Omental fat pad (tissue), 4 donors: ENCODE measurements at places on chromosomes 13 and 19.

GRCh38 chr19:18282021-18282787 is 782 bp upstream of the JUND start:
- DNase-seq, result peak; percentile 49

DNA sequence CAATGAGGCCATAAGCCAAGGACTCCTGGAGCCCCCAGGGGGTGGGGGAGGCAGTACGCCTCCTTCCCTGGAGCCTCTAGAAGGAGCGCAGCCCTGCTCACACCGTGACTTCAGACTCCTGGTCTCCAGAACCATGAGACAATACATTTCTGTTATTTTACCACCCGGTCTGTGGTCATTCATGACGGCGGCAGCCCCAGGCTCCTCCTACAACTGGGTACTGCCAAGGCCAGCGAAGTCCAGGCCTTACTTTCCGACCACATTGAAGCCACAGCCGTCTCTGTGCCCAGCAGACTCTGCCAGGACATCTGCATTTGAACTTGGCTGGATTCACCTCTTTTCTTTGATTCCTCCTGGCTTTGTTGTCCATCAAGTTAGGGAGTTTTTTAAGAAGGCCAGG is 10.5 kb downstream of the GNG7 start:
- DNase-seq, result no peak

- DNase-seq, result no peak
Observed at GRCh38 chr13:94640721-94641120, 39.1 kb downstream of the GPR180 start.

GRCh38 chr19:58572026-58572817 is 913 bp downstream of the MZF1 start:
- DNase-seq, result peak; percentile 21

DNA sequence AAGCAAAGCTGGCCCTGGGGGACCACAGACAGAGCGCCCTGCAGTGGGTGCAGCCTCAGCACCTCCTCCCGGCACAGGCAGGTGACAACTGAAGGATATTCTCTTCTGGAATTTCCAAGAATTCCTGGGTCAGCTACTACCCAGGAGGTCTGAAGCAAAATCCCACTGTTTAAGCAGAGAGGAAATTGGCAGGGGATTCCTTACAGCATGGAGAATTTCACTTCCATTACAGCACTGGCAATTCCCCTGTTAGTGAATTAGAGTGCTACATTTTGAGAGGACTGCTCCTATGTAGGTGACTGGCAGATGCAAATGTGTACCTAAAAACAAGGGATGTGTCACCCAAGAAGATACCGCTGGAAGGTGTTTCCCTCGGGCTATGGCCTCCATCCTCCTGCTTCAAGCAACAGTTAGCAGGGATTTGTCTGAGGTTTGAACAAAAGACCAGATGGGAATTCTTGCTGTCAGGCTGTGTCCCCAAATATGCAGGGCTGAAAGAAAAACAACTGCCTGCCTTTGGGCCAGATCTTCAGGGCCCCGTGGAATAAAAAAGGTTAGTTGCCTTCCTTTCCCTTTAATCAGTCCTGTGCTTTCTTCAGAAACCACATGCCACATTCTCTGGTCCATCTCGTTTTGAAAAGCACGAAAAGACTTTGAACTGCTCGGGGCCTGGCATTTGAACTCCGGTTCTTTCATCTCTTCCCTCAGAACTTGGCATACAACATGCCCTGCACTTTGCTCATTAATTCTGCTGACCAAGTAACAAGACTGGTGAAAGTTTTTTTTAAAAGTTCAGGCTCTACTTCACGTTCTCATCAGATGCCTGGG is 296.4 kb downstream of the DNAJC15 start:
- no peak for DNase-seq

- no peak for DNase-seq
Observed at GRCh38 chr19:46497773-46498172, 2.1 kb upstream of the PNMA8B start.

- no peak for DNase-seq
Observed at GRCh38 chr13:24747248-24748060, 16.5 kb upstream of the RNF17 start.

GRCh38 chr13:75391432-75392100 is 90.4 kb downstream of the TBC1D4 start:
- DNase-seq, result no peak

DNA sequence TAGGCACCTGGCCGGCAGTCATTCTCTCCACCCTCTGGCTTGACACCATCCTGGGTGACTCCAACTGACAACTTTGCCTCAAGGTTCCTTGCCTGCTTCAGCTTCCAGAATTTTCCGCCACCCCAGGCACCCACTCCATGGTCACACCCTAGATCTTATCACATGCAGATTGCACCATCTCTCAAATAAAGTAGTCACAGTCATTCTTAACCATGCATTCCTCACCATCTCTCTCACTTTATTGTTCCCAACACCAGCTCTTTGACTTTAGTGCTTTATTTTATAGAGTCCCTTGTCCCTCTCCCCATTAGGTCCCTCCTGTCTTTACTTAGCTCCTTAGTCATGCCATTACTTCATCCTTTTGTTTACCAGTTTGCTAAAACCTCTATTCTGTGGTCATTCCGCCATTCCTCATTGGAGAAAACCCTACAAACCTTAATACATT is 351.7 kb downstream of the SPRY2 start:
- no peak for DNase-seq

DNA sequence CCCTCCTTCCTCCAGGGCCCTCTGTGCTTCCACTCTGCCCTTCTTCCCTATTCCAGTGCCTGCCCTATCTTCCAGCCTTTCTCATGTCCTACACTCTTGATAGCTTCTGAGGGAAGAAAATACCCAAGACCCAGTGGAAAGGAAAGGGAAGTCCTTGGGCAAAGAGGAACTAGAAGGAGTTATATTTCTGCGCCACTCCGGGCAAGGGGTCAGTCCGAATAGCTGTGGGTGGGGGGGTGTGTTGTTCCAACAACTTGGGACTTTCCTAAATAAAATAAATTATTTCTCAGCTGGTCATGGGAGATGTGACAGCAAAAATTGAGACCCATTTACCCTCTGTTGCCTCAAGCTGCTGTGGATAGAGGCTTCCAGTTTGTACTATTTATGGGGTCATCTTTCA is 23.2 kb downstream of the CABP5 start:
- DNase-seq, result no peak

- no peak for DNase-seq
Observed at GRCh38 chr19:33150852-33151518, 19.1 kb downstream of the WDR88 start.

DNA sequence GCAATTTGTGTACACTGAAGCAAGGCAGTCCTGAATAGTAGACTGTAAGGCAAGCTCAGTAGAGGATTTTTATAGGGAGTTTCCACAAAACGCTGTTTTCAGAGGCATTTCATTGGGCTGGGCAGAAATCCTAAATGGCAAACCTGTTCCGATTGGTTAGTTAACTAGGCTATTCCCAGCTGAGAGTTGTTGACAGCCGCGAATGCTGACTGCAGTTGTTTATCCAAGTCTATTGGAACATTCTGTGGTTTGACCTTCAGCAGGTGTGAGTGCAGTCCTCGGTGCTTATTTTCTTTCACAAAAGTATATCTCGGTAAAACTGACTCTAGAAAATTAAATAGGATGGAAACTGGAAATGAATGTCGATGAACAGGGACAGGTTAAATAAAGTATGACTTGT is 45.4 kb downstream of the TPT1 start:
- DNase-seq, result no peak

GRCh38 chr13:89832827-89833226 is 1514.7 kb upstream of the MIR17HG start:
- no peak for DNase-seq

DNA sequence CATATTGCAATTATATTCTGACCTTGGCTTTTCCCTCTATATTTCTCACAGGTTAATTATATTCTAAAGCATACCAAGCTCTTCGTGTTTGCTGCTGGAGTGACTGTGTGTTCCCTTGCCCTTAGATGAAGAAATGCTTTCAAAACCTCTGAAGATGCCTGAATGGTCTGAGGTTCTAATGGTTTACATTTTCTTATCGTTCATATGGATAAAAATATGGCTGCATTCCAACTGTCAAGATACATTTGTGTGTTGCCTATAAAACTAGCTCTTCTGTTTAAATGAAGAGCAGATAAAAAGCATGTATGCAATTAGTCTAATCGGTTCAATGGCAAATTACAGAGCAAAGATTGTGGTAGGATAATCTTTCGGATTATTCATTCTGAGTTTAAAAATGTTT is 68.4 kb upstream of the ANKRD10 start:
- no peak for DNase-seq

- no peak for DNase-seq
Observed at GRCh38 chr13:52767949-52768516, 28.4 kb upstream of the CNMD start.

GRCh38 chr13:40024967-40025714 is 369.7 kb downstream of the COG6 start:
- DNase-seq, result no peak

- no peak for DNase-seq
Observed at GRCh38 chr19:39103151-39103550, 19.0 kb downstream of the ACP7 start.

- no peak for DNase-seq
Observed at GRCh38 chr13:84481958-84482357, 599.7 kb upstream of the SLITRK1 start.
